ENCODE measurements at places on chromosomes 3 and 15.

DNA sequence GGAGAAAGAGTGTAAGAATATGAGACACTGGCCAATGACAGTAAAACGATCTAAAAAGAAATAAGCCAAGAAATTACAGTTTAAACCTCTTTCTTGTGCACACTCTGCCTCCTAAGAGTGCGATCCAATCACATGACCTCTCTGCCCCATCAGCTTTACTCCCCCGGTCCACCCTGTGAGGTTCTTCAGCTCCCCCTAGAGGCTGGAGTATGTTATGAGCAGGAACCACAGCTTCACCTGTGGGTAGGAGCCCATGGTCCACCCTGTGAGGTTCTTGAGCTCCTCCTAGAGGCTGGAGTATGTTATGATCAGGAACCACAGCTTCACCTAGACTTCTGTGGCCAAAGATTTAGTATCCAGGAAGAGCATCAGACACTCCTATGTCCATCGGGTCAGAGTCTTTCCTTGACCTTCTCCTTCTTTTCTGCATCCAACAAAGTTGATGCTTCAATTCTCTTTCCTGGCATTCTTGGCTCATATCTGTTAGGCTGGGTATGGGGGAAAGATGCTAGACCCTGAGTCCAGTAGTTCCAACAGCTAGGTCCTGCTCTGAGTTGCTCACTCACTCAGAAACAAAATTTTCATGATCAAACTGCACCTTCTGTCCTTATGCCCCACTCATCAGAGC lies 164.0 kb downstream of the MINAR1 start:
- no peaks in the 10 kb centered on the region for H3K36me3 ChIP-seq
- peaks cover 26% of the 10 kb centered on the region for H3K27me3 ChIP-seq
- no peak for DNase-seq
- H3K27ac ChIP-seq: no peak overlapping the region
- H3K4me1 ChIP-seq: no peaks in the 10 kb centered on the region
- H3K4me3 ChIP-seq: no peak overlapping the region

GRCh38 chr3:180040966-180041365 lies 4.2 kb upstream of the PEX5L start:
- H3K4me3 ChIP-seq: no peak overlapping the region
- H3K4me1 ChIP-seq: no peaks in the 10 kb centered on the region
- H3K27me3 ChIP-seq: no peaks in the 10 kb centered on the region
- no peak for DNase-seq

GRCh38 chr3:142445816-142446254 lies 2.0 kb downstream of the XRN1 start:
- H3K27me3 ChIP-seq: no peaks in the 10 kb centered on the region
- H3K36me3 ChIP-seq: no peaks in the 10 kb centered on the region
- peaks cover 8% of the 10 kb centered on the region for H3K4me1 ChIP-seq

GRCh38 chr3:115336836-115337235 lies 189.7 kb upstream of the ZBTB20 start:
- DNase-seq: no peak
- H3K4me3 ChIP-seq: no peak overlapping the region
- H3K36me3 ChIP-seq: no peaks in the 10 kb centered on the region
- H3K27ac ChIP-seq: no peak overlapping the region
- no peaks in the 10 kb centered on the region for H3K4me1 ChIP-seq

- no peak for DNase-seq
- H3K27me3 ChIP-seq: no peaks in the 10 kb centered on the region
- no peak overlapping the region for H3K4me3 ChIP-seq
- H3K27ac ChIP-seq: no peak overlapping the region
- H3K4me1 ChIP-seq: no peaks in the 10 kb centered on the region
These were observed 116.8 kb downstream of the GALK2 start for GRCh38 chr15:49286649-49287404.

- H3K4me3 ChIP-seq: no peak overlapping the region
- H3K36me3 ChIP-seq: no peaks in the 10 kb centered on the region
- DNase-seq: no peak
- no peaks in the 10 kb centered on the region for H3K4me1 ChIP-seq
These were observed 1432.1 kb upstream of the GBE1 start for GRCh38 chr3:83193526-83193925.

DNA sequence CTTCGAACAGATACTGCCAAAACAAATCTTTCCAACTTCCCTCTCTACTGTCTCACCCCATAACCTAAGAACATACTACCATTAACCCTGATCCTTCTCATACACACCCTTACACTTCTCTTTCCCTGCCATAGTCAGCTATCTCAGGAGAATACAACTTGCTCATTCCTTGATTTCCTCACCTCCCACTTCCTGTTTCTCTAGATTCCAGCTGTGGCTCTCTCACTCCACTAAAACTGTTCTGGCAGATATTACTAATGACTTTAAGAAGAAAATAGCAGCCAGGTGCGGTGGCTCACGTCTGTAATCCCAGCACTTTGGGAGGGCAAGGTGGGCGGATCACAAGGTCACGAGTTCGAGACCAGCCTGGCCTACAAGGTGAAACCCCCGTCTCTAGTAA lies 4.6 kb downstream of the LSG1 start:
- no peak for DNase-seq
- H3K4me3 ChIP-seq: no peak overlapping the region
- no peak overlapping the region for H3K27ac ChIP-seq
- no peaks in the 10 kb centered on the region for H3K4me1 ChIP-seq
- no peaks in the 10 kb centered on the region for H3K27me3 ChIP-seq

DNA sequence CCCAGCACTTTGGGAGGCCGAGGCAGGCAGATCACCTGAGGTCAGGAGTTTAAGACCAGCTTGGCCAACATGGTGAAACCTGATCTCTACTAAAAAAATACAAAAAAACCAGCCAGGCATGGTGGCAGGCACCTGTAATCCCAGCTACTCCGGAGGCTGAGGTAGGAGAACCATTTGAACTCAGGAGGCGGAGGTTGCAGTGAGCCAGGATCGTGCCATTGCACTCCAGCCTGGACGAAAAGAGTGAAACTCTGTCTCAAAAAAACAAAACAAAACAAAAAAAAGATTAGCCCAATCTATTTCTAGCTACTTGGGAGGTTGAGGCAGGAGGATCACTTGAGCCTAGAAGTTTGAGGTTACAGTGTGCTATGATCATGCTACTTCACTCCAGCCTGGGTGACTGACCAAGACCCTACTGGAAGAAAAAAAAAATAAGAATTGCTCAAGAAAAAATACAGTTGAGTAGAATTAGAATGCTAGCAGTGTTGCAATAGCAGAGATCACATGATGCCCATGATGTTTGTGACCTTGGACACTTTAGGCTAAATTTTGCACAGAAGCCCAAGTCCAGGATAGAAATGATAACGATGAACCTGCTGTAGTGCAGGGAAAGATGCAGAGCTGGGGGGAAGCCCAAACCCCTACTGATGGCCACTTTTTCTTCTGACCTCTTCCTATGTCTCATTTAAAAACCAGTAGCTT lies 162.2 kb downstream of the LPP start:
- H3K36me3 ChIP-seq: no peaks in the 10 kb centered on the region
- no peaks in the 10 kb centered on the region for H3K4me1 ChIP-seq
- no peaks in the 10 kb centered on the region for H3K27me3 ChIP-seq
- H3K27ac ChIP-seq: no peak overlapping the region

GRCh38 chr15:48337607-48338006 lies 6.4 kb downstream of the DUT start:
- no peaks in the 10 kb centered on the region for H3K27me3 ChIP-seq
- no peak overlapping the region for H3K4me3 ChIP-seq
- no peak for DNase-seq

DNA sequence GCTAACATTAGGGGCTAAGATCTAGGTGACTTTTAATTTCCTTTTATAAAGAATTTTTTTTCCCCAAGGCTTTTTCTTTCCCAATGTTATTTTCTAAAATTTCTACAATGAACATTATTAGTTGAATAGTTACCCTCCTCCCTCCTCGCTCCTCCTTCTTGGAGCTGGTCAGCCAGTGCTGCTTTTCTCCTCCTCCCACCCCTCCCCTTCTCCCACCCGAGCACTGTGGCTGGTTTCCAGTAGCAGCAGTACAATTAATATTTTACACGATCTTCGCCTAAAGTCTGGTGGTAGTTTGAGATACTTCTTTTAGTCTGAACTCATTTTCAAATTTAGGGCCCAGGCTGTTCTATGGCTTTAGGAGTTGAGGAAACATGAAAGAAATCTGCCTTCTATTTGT lies 41.6 kb downstream of the EEFSEC start:
- no peaks in the 10 kb centered on the region for H3K27me3 ChIP-seq
- H3K27ac ChIP-seq: no peak overlapping the region
- no peak overlapping the region for H3K4me3 ChIP-seq
- no peak for DNase-seq
- peaks cover 26% of the 10 kb centered on the region for H3K4me1 ChIP-seq

DNA sequence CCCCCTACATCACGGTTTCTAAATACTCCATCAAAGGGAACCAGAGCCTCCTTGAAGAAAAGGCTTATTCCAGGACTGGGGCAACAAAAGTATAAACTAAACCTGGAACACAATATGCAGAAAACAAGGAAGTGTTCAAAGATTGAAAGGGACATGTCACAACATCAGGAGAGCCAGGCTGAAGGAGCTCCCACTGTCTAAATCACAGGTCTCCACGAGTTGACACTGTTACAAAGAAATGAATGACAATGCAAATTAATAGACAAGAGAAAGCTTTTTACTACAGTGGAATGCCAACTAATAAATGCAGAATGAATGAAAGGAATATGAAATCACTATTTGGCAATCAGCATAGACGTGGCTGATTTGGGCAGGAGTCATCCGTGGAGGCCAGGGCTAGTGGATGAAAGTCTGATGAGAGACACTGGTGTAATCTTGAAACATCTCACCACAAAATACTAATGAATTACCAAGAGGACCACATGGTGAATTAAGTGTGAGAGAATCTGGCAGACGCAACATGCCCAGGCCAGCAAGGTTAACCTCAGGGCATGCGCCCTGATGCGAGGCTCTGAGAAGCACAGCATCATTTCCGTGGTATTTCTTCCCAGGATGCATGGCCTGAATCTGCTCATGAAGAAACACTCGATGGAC lies 123.8 kb upstream of the TJP1 start:
- H3K27ac ChIP-seq: no peak overlapping the region
- H3K36me3 ChIP-seq: no peaks in the 10 kb centered on the region
- H3K27me3 ChIP-seq: no peaks in the 10 kb centered on the region
- DNase-seq: no peak
- no peaks in the 10 kb centered on the region for H3K4me1 ChIP-seq

DNA sequence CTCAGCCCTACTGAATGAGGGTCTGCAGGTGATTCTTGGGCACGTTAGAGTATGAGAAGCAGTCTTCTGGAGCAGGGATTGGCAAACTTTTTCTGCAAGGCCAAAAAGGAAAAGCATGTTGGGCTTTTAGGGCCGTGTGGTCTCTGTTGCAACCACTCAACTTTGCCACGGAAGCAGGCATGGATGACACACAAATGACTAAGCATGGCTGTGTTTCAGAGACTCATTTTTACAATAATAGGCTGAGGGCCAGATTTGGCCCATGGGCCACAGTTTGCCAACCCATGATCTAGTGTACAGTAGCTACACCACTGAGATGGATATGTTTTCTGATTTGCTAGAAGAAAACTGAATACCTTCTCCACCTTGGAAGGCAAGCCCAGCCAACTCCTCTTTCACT lies 66.1 kb upstream of the PRICKLE2 start:
- H3K36me3 ChIP-seq: no peaks in the 10 kb centered on the region

- no peak overlapping the region for H3K27ac ChIP-seq
- no peak for DNase-seq
- no peaks in the 10 kb centered on the region for H3K36me3 ChIP-seq
- no peak overlapping the region for H3K4me3 ChIP-seq
These were observed 162.2 kb downstream of the NSMCE3 start for GRCh38 chr15:29107291-29107890.
